Epithelial cell of proximal tubule (primary cell): ENCODE measurements at places on chromosomes 11 and 22.

DNA sequence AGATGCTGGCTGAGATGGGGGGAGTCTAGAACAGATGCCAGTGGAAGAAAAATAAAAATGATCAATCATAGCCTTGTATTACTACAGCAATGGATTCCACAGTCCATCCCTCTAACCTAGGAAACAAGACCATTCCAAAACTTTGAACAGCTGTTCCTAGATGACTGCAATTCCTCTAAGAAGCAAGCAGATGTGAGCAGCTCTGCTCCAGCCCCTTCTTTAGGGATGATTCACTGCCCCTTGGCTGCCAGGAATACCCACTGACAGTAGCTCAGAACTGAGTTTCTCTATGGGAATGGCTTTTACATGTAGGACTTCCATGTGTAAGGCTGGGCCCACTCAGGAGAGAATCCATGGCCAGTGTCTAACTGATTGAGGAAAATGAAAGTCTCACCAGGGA is 943.9 kb downstream of the OPCML start:
- DNase-seq = no peak

- DNase-seq = no peak
Measured at GRCh38 chr11:33657757-33658156, 42.9 kb downstream of the C11orf91 start.

GRCh38 chr22:42299586-42300258 is 29.3 kb upstream of the TCF20 start:
- DNase-seq = no peak

DNA sequence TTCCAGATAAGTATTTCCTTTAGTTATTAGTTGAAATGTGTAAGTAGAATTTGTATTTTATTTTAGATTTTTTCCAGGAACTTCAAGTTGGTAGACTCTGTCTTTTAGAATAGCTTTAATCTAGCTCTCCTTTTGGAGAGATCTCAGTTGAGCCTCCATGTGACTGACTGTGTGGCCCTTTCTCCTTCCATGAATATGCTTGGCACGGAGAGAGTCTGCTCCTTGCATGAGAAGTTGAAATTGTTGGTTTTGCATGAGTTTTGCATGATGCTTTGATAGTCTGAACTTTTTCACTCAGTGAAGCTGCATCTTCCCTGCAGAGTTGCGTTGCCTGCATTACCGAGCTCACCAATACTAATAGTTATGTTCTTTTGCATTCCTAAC is 32.8 kb upstream of the CTTN start:
- DNase-seq = no peak

- DNase-seq = no peak
Measured at GRCh38 chr11:30387891-30388861, 65.3 kb downstream of the ARL14EP start.

GRCh38 chr22:40247976-40248375 is 70.3 kb downstream of the TNRC6B start:
- DNase-seq = no peak

DNA sequence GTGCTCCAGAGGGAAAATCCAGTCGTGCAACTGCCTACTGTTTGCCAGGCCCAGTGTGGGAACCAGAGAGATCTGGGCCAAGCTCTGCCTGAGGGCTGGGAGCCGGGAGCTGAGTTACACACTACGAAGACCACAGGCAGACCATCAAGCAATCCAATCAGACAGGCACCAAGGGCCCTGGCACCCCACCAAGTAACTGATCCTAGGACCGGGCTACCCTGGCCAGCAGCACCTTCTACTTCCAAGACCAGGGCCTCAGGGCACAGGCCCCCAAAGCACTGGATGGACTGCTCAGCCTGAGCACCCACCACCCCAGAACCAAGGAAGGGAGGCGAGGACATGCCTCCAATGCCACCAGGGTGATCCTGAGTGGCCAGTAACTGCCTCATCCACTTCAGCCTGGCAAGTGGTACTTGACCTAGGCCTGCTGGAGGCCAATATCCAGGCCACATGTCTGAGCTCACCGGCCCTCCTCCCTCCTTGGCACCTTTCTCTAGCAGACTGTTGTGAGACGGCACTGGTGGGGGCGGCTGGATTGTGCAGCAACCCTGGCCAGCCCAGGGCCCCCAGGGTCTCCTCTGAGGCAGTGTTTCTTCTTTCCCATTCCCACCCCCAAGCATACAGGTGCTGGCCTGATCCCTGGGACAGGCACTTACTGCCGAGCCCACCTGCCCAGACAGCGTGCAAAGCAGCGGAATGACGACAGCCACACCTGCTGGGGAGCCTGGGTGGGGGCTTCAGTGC is 20.7 kb upstream of the ARFGAP3 start:
- DNase-seq = no peak

GRCh38 chr11:27250867-27251665 is 111.9 kb downstream of the CCDC34 start:
- DNase-seq = no peak

GRCh38 chr22:30890686-30891442 is 77.7 kb downstream of the MORC2 start:
- DNase-seq = no peak

GRCh38 chr22:41777749-41778425 is 22.6 kb upstream of the CCDC134 start:
- no peak for DNase-seq

DNA sequence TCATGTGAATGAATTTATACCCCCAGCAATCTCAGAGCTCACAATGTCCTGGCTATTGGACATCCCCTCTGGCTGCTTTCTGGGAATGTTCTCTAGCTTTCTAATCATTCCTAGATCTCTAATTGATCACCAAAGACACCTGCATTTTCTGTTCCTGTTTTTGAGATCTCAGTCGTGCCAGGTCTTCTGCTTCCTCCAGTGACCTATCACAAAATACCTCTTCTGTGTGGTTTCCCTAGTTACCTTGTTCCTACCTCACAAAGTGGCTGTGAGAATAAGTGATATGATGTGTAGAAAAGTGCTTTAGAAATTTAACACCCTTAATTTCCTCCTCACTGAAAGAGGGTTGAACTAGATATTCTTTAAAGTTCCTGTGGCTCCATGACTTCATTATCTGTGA is 92.2 kb downstream of the LUZP2 start:
- no peak for DNase-seq

- DNase-seq = no peak
Measured at GRCh38 chr11:130580891-130581492, 132.5 kb downstream of the ADAMTS15 start.

DNA sequence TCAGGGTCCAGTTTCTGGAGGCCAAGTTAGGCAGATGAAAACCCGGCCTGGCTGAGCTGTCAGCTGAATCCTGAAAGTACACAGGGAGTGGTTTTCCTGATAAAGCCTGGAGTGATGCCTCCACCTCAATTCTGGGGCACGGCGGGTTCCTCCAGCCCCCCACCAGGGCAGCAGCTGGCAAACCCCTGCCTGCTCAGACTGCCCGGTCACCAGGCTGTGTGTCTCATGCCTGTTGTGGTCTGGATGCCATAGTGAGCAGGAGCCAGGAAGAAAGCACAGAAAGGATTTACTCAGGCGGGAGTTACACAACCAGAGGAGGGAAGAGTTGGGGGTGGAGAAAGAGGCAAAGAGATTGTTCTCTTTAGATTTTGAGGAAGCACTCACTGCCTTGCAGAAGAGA is 119.9 kb upstream of the RASSF10 start:
- no peak for DNase-seq

DNA sequence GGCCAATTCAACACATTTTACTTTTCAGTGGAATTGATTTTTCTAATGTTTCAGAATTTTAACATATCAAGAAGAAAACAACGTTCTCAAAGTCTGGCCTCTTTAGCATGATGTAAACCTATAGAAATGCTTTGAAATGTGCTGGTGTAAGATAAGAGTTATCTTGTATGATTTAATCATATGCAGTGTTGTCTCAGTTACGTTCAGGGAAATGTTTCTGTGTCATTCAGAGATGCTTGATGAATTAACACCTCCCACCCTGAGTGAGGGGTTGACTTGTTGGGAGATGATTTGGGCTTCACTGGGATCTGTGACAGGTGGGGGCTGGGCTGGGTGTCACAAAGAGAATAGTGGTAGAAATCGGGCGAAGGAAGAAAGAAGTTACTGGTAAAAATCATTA is 15.7 kb upstream of the MYO18B start:
- DNase-seq = no peak

DNA sequence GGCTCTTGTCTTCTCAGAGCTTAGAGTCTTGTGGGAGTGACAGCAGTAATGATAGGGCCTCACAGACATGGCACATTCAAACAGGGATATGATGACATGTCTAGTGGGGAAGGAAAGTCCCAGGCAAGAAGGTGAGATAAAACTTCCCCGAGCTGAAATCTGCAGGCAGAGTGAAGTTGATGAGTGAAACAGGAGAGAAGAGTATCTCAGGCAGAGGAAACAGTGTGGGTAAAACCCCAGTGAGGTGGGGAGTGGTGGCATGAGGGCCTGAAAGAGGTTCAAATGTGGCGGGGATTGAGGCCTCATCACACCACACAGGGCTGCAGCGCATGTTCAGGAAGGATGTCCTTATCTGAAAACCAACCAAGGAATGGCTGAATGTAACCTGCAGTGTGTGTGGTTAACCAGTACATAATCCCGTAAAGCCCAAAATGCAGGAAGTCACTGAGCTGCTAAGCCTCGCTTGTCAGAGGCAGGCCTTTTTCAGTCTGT is 153.8 kb upstream of the E2F8 start:
- no peak for DNase-seq

DNA sequence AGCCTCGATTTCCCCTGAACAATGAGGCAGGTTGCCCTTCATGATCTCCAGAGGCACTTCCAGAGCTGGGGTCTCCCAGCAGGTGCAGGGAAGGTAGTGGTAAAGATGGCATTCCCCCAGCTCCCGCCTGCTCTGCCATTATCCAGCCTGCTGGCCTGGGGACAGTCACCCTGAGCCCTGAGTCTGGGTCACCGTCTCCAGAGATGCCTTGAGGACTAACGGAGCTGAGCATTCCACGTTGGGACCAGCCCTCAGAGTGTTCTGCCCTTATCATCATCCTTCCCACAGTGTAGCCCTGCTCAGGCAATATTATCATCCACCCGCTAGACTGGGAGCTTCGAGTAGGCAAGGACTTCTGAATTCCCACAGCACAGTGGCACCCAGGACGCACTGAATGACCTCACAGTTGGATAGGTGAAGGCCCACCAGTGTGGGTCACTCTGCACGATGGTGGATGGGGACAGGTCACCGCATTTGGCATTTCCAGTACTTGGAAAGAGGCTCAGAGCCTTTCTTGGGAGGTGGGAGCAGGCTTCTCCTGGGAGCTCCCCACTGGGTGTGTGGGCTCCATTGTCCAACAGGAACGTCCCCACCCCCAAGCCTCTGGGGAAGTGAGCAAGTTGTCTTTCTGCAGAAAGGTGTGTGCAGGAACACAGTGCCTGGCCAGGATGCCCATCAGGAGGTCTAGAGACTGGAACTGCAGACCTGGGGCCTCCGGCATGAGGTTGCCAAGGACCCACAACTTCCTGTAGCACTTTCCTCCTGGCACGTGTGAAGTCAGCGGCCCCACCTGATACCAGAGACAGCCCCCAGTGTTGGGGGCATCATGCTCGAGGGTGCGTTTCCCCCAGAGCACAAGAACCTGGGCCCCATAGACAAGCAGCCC is 51.4 kb upstream of the WNT7B start:
- DNase-seq = no peak

DNA sequence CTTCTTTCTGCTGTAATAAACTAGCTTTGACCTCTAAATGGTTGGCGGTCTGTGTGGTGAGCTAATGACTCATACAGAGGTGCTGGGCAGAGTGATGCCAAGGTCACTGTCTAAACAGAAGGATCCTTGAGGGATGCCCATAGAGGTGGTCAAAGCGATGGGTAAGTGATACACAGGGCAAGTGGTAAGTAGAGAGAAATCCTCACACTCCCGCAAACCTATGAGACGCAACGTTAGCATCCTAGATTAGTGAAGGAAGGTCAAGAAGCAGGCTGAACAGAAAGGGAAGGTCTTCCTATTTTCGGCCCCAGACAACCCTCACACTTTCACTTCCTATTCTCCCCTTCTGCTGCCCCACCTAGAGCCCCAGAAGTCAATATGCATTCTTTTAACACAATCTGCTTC is 65.6 kb upstream of the SESN3 start:
- no peak for DNase-seq

- peak; percentile 86 for DNase-seq
Measured at GRCh38 chr11:129973068-129973467, 29.6 kb downstream of the PRDM10 start.

DNA sequence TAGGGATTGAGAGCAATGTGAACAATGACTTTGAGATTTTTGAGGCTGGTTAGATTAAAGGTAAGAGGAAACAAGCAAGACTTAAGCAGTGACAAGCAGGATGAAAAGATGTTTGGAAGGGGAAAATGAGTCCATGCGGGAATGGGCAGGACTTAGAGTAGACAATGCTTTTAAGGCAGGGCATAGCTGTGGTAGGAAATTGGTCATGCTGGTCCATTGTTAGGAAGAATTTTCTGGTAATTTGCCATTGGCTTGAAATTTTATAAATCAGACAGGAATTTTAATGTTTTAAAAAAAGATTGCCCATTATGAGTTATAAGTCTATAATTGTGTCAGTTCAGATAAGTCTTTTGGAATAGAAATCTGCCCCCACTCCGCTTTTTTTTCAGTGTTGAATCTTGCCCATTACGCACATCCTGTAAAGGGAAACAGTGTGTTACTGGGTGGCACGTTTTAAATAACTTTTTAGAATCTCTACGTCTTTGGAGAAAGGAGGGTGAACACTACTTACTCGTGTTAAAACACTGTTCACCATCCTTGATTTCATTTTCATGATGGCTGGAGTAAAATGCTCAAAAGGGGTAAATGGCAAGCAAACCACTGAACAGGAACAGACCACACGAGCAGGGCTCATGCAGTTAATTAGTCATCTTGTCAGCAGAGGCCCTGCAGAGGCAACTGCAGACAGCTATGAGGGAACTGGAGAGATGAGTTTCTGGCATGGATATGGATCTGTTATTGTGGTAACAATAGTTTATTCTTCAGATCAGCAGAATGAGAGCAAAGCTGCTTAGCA is 25.0 kb downstream of the SWAP70 start:
- no peak for DNase-seq

- DNase-seq = no peak
Measured at GRCh38 chr11:69490516-69490915, 9.1 kb downstream of the LINC01488 start.

DNA sequence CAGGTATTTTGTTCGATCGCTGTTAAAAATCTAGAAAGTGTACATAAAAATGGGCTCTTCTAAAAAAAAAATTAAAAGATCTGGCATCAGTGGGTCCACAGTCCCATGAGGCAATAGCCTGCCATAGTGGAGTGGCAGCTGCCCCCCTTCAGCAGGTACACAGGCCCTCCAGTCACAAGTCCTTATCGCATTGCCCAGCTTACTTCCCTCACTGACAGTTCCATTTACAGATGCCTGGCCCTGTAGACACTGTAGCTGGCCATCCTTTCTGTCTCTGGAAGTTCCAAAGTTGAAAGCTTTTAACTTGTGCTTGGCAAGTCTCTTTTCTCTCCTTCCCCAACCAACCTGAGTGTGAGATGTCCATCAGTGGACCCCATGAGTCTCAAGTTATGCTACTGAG is 11.4 kb downstream of the ZNRF3 start:
- no peak for DNase-seq
